Stimulated activated naive CD4-positive, alpha-beta T cell (primary cell): ENCODE measurements at places on chromosomes 2 and 18.

DNA sequence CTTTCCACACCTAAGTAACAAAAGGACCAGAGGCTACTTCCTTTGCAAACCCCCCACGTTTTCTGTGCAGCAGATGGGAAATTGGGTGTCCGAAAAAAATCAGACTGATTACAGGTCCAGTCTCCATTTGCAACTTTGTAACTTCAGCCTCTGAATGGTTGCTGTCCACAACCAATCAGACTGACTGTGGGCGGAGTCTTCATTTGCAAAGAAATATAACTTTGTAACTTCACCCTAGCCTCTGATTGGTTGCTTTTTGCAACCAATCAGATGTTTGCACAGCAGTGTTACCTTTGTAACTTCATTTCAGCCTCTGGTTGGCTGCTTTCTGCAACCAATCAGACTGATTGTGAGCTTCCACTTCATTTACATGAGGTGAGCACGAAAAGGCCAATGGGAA is 27.8 kb upstream of the CACNB4 start:
- no peak for DNase-seq

GRCh38 chr2:9779596-9780264 is 63.5 kb upstream of the TAF1B start:
- DNase-seq = no peak

DNA sequence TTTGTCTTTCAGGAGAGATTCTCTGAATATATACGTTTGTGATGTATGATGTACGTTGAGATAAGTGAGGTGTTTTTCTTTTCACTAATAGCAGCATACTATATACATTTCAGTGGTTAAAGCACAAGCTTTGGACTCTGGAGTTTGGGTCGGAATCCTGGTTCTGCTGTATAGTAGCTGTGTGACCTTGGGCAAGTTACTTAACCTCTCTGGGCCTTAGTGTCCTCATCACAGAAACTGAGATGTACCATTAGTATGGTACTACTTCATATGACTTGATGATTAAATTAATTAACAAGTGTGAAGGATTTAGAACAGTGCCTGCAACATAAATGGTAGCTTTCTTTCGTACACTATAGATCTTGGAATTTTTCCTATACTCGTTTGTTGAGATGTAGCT is 258.7 kb downstream of the CDCA7 start:
- DNase-seq = no peak

- DNase-seq = no peak
Observed at GRCh38 chr2:191304939-191305875, 60.0 kb downstream of the MYO1B start.

DNA sequence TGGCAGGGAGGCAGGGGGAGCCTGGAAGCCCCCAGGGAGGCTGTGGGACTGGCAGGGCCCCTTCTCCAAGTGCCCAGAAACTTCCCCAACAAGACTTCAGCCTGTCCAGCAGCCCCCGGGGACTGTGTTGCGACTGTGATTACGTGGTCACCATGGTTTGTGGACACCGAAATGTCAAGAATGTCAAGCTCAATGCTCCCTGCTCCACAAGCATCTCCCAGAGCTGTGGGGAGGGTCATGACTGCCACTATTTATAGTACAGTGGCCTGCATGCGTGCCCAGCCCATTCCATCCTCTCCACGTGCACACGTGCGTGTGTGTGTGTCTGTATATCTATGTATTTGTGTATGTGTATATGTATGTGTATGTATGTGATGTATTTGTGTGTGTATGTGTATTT is 93.8 kb upstream of the MBOAT2 start:
- DNase-seq = no peak
